Fibroblast of mammary gland (primary cell): ENCODE measurements at places on chromosomes 2 and 18.

GRCh38 chr2:241641631-241642030, 4.1 kb downstream of the ATG4B start:
- no peak for DNase-seq

DNA sequence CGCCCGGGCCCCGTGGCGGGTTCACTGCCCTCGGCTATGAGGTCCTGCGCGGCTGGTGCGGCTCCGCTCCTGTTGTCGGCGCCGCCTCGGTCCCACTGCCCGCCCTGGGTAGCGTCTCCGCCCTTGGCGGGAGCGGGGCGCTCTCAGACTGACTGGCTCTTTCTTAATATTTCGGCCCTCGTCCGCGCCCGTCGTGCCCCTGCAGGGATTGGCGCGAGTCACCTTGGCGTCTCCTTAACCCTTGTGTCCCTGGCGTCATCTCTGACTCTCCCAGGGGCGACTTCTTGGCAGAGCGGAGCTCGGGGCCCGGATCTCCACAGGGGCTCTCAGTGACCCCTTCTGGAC, 1.3 kb downstream of the PTMA start:
- DNase-seq: peak; percentile 21

DNA sequence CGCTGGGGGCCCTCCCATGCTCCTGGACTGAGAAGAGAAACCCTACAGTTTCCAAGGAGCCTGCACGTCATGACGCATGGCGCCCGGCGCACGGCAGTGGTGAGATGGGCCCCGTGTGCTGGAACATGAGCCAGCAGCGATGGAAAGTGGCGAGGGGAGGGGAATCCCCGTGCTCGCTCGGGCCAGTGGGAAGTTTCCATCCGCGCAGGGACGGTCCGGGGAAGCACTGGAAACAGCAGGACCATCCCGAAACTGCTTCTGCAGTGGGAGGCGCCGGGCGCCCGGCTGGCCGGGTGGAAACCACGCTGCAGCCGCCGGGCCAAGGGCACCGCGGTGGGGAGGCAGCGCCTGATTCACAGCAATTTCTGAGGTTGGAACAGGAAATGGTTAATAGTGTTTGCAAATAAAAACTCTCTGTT, 4.9 kb upstream of the PDCD1 start:
- DNase-seq: peak; percentile 26

- DNase-seq: no peak
Observed at GRCh38 chr18:44342946-44343345, 337.7 kb upstream of the SETBP1 start.

GRCh38 chr2:200329798-200330197, 23.3 kb downstream of the SPATS2L start:
- DNase-seq: no peak
